NCI-H2029 treated with DMSO at 0.1 percent for 48 hours (cell line): ENCODE measurements at places on chromosomes 5 and 9.

GRCh38 chr5:116343961-116344360, 230.7 kb downstream of the SEMA6A start:
- DNase-seq = no peak

- DNase-seq = no peak
Measured at GRCh38 chr9:131545786-131546335, 538 bp downstream of the PRRT1B start.

DNA sequence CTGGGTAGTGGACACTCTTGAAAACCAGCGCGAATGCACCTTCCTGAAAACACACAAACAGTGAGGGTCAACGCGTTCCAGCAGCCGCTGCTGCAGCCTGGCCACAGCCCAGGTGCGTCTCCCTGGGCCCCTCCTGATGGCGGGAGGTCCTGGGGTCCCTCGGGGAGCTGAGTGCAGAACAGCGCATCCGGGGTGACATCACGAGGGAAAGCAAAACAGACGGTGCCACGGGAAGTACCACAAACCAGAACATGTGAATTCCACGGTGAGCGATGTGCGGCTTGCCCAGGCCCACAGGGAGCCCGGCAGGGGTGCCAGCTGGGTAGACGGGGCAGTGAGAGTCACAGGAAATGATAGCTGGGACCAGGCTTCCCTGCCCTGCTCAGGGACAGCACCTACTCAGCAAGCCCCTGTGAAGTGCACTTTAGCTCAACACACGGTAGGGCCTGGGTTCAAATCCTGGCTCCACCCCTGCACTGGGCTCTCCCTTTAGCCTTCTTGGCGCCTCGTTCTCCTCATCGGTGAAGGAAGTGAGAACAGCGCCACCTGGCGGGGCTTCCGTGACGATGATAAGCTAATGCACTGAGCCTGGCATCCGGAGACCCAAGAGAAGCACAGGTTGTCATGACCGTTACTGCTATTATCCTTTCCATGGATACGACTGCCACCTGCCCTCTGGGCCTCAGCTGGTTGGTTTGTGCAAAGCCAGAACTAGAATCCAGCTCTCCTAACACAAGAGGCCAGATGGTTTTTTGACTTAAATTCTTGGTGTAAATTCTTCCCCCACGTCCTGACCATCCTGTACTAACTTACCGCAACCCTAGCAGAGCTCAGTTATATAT, 24.6 kb downstream of the GFPT2 start:
- peak; percentile 76 for DNase-seq

- DNase-seq = no peak
Measured at GRCh38 chr5:38996123-38996522, 78.1 kb downstream of the RICTOR start.

DNA sequence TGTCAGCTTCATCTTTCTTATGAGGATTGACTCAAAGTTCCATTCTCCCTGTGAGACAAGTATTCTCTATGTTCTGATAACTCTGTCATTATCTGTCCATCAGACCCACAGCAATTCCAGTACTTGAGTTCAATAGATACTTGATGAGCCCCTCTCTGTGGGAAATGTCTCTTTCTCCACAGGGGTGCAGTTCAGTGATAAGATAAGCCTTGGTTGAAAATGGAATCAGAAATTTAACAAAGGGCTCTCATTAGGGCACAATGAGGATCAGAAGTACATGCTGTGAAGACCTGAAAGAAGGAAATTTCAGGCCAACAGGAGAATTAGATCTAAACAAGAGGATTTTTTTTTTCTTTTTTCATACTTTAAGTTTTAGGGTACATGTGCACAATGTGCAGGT, 737.3 kb downstream of the MTRR start:
- DNase-seq = no peak

DNA sequence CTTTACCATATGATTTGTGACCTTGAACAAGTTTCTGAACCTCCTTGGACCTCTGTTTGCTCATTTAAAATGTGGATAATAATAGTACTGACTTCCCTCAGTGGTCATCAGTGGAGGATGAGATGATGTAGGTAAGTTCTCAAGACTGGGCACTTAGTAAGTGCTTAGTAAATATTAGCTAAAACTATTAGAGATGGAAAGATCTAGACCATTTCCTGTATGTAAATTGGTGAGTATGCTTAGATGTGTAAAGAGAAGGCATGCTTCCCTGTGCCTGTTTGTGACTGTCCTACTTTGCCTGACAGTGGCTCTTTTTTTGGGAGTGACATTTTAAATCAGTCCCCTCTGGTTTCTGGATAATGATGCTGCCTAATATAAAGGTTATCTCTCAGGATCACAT, 288.1 kb downstream of the GABRB2 start:
- DNase-seq = no peak

GRCh38 chr9:136857166-136857565, 5.0 kb downstream of the MAMDC4 start:
- DNase-seq = no peak

GRCh38 chr5:59766427-59767210, 126.9 kb downstream of the PDE4D start:
- peak; percentile 62 for DNase-seq

DNA sequence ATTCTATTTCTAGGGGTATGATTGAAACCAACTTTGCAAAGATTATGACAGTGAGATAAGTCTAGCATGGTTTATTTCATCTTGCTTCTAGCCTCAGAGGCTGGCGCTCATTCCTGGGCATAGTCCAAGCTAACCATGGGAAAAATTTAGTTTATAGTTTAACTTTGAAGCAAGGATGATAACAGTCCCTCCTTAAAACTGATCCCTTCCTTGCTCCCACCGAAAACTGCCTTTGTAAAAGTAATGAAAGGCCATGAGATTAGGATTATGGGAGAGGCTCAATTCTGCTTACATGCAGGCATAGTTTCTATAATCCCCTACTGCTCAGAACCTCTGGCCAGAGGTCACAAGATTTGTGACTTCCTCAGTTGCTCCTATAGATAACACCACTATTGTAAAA, 75.7 kb downstream of the TARS1 start:
- DNase-seq = no peak

DNA sequence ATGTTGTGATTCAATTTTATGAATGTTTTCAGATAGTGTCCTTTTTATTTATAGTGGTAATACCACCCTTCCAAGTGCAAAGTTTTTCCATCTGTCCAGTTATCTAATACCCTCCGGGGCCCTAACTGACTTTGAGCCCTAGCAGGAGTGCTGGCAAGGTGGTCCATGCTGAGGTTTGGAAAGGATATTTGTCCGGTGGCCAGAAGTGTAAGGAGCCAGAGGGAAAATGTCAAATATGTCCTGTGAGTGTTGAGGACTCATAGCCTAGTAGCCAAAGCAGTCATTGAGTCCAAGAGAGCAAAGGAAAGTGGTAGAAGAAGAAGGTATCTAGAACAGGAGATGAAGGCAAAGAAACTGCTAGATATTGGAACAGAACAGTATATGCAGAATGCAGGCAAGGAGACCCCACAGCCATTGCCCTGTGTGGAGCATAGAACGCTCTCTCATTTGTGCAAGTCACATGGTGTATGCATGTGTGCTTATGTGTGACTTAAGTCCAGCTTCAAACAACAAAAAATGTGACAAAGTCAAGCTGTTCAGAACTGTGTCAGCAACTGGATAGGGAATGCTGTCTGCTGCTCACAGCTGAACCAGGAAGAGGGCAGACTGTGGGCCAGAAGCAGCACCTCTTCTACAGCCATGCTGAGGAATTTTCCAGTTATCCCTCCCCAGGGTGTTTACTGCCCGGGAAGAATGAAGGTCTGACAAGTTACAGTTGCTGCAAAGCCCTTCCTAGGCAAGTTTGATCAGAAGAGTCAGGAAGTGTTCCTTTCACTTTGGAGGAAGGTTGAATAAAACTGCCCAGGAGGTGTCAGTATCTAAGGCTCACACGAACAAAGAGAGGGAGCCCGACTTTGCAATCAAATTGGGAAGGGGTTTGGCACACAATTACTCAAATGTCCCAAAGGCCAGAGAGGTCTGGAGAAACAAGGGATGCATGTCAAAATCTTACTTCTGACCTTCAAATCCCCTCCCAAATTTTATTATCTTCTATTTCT, 463.3 kb upstream of the DMAC1 start:
- DNase-seq = no peak

DNA sequence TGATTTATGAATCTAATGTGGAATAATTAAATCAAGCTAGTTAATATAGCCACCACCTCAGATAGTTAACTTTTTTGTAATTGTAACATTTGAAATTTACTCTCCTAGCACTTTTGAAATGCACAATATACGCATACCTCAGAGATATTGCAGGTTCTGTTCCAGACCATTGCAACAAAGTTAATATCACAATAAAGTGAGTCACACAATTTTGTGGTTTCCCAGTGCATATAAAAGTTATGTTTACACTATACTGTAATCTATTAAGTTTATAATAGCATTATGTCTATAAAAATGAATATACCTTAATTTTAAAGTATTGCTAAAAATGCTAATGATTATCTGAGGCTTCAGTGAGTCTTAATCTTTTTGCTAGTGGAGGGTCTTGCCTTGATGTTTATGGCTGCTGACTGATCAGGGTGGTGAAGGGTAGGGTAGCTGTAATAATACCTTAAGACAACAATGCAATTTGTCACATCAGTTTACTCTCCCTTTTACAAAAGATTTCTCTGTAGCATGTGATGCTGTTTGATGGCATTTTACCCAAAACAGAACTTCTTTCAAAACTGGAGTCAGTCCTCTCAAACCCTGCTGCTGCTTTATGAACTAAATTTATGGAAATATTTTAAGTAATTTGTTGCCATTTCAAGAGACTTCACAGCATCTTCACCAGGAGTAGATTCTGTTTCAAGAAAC, 235.1 kb upstream of the ADAMTSL1 start:
- no peak for DNase-seq

DNA sequence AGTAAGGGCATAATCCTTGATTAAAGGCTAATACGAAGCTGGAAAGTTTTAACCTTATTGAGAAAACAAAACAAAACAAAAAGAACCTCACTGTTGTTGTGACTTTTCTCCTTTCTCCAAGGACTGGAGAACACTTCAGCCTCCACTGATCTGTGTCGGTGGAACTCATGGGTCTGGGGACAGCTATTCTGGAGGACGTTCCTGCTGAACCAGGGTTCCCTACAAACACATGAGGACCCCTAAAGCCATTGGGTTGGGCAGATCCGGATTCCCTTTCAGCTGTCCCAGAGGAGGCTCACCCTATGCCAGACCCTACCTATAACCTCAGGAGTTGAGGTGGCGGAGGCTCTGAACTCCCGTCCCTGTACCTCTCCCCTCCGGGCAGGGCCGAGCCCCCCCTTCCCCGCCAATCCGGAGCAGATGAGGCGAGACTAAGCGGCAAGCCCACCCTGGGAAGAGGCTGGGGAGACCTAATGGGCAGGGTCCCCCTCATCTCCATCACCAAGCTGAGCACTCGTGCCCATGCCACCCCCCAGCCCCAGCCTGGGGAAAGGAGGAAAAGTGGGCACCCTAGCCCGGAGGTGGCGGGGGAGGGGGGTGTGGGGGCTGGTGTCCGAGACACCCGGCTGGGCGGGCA, 1.6 kb upstream of the TCF7 start:
- no peak for DNase-seq

- no peak for DNase-seq
Measured at GRCh38 chr5:92629574-92629973, 951.4 kb downstream of the NR2F1-AS1 start.

DNA sequence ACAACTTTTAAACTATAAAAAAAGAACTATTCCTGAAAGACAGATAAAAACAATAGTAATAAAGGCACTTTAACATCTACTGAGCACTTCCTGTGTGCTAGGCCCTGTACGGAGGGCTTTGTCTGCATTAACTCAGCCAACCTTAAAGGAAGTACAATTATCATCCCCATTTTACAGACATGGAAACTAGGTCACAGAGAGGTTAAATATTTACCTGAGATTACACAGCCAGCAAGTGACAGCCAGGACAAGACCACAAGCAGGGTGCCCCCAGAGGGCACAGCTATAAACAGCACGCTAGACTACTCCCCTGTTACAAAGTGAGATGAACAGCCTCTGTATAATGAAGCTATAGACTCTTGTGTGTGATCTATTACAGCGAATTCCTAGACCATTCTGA, 25.5 kb downstream of the DDX31 start:
- no peak for DNase-seq

DNA sequence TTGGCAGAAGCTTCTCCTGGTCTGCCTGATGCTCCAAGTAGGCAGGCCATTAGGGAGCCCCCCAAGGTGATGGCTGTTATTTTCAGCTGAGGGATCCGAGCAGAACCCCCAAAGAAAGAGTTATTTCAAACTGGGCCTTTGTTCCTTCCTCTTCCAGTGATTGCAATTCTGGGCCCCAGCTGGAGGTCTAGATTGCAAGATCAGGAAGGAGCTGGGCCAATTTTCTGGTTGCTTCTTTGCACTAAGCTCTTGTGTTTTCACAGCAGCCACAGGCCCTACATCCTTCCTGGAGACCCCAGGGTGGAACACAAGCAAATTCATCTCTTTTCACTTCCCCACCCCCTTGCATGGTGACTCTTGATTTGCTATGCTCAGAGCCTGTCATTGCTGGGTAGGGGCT, 215.0 kb downstream of the SEMA6A start:
- no peak for DNase-seq

DNA sequence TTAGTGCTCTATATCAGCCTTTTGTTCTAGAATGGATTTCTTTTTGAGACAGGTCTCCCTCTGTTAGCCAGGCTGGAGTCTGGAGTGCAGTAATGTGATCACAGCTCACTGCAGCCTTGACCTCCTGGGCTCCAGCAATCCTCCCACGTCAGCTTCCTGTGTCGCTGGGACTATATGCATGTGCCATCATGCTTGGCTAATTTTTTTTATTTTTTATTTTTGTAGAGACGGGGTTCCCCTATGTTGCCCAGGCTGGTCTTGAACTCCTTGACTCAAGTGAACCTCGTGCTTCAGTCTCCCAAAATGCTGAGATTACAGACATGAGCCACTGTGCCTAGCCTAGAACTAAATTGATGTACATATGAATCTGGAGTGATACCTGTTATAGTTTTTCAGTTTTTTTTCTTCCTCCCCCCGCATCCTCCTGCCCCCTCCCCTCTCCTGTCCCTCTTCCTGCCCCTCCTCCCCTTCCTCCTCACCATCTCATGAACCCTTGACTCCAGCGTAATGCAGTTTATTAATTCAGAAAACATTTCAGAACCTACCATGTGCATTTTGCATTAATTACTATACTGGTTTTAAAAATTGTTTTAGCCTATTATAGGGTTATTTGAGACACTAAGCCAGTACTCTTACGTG, 37.4 kb upstream of the TNFAIP8 start:
- DNase-seq = no peak

GRCh38 chr9:752681-753200, 88.8 kb upstream of the DMRT1 start:
- no peak for DNase-seq

DNA sequence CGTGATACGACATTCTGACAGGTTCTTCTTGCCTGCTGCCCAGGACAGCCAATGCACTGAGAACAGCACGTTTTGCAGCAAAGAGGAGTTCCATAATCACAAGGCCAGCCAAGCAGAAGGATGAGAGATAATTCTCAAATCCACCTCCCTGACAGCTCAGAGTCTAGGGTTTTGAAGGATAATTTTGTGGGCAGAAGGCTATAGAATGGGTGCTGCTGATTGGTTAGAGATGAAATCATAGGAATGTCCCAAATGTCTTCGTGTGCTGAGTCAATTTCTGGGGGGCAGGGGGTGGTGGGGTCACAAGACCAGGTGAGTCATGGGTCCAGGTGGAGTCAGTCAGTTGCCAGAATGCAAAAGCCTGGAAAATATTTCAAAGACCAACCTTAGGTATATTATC, 175.5 kb upstream of the SLC30A5 start:
- DNase-seq = no peak
